ENCODE measurements at places on chromosomes 16 and 17.
A peak's percentile ranks its signal among the peaks of the same experiment; 100 is the strongest.

DNA sequence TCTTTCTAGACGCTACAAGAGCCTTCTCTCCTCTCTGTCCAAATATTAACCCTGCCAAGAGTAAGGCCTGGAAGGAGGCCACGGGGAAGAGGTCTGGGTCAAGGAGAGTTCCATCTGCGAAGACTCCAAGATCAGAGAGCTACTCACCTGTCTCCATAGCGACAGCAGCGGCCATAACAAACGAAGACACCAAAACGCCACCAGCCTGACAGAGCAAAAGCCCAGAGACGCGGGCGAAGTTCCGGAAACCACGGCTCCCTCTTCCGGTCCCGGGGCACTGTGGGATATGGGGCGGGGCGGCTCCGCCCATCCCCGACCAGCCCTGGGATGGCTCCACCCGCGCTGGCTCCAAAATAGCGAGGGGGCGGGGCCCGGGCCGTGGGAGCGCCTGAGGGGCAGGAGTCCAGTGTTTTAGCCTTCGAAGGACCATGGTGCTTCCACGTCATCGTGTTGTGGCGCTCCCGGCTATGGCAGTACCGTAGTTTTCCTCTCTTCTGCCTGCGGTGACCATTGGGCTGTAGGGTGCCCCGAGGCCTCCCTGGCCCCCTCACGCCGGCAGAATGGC is at the start of the genes C17orf100 and MED31:
TSS of gene C17orf100 (plus strand) at position 409 of the 565 bp plus-strand sequence. CDS start at position 561, 152 bp downstream.
TSS of gene MED31 (minus strand) at position 252 of the 565 bp plus-strand sequence. CDS start at position 175, 77 bp downstream.
- peak; percentile 91 for DNase-seq

DNA sequence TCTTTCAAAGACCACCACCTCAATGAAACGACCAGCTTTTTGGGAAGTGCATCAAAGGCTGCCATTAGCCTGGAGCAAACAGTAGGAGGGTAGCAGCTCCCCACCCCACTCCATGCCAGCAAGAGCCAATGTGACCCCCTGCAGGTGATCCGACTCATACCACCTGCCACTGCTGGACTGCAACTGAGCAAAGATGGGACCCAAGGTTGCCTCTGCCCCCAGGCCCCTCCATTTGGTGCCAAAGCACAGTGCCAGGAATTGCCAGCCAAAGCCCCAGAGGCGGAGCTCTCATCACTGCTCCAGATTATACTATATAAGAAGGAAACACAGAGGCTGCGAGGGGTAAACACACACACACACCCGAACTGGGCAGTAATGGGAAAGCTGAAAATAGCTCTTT is 8.3 kb downstream of the PITPNM3 start:
- no peak for DNase-seq

DNA sequence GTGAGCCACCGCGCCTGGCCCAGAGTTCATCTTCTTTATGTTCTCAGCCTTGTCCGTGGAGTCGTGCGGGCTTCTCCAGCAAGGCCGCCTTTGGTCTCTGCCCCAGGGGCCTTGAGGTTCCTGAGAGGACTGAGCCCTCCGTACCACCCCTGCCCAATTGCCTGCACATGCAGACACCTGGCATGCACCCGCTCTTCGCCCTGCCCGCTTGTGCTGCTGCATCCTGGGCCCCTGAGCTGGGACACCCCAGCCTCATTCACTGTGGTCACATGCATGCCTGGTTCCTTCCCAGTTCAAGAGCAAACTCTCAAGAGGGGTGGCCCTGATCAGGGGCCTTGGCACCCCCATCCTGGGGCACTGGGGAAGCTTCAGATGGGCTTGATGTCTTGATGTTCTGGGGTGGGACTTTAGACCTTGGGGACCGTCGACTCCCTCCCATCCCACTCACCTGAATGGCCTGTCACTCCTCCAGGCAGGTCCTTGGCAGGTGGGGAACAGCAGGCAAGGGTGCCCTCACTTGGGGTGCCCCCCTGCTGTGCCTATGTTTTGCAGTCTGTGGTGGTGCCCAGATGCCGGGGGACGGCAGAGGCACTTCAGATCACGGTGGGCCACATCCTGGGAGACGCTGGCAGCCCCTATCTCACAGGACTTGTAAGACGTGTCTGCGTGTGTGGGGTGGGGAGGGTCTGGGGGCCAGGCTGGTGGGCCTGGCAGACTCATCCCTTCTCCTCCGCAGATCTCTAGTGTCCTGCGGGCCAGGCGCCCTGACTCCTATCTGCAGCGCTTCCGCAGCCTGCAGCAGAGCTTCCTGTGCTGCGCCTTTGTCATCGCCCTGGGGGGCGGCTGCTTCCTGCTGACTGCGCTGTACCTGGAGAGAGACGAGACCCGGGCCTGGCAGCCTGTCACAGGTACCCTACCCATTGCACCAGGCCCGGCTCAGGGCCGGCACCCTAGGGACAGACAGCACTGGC is 12.7 kb upstream of the SPNS2 start:
- DNase-seq: no peak

DNA sequence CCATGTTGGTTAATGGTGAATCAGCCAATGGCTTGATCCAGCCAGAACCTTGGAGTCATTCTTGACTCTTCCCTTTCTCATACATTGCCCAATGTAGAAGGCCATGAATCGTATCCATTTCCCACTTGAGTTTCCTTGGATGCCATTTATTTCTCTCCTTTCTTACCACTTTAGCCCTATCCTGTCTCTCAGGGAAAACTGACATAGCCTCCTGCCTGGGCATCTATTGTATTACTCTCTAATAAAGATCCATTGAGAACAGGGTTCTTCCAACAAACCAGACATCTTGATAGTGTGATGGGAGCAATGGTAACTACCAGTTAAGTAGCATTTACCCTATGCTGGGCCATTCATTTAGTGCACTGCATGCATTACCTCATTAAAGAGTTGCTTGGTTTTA is 104.2 kb upstream of the CDH11 start:
- DNase-seq: no peak

DNA sequence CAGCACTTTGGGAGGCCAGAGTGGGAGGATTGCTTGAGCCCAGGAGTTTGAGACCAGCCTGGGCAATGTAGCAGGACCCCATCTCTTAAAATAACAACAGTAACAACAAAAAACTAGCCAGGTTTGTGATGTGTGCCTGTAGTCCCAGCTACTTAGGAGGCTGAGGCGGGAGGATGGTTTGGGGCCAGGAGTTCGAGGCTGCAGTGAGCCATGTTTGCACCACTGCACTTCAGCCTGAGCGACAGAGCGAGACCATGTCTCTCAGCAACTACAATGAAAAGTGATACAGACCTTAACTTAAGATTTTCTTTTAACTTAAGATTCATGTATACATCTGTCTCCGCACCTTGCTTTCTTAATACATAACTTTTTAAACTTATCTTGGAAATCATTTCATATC is 17.2 kb downstream of the NKD1 start:
- no peak for DNase-seq

DNA sequence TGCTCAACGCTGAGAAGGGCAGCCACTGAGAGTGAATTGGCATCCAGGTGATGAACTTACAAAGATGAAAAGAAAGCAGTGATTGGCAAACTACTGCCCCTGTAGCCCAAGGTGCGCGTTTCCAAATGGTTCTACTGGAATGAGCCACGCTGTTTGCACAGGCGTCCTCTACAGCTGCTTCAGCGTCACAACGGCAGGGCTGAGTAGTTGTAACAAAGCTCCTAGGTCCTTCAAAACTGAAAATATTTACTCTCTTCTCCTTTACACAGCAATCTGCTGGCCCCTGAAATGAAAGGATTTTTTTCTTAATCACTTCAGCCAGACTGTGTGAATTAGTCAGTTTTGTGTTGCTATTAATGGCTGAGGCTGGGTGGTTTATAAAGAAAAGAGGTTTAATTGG is 107.2 kb upstream of the FOXF1 start:
- no peak for DNase-seq

DNA sequence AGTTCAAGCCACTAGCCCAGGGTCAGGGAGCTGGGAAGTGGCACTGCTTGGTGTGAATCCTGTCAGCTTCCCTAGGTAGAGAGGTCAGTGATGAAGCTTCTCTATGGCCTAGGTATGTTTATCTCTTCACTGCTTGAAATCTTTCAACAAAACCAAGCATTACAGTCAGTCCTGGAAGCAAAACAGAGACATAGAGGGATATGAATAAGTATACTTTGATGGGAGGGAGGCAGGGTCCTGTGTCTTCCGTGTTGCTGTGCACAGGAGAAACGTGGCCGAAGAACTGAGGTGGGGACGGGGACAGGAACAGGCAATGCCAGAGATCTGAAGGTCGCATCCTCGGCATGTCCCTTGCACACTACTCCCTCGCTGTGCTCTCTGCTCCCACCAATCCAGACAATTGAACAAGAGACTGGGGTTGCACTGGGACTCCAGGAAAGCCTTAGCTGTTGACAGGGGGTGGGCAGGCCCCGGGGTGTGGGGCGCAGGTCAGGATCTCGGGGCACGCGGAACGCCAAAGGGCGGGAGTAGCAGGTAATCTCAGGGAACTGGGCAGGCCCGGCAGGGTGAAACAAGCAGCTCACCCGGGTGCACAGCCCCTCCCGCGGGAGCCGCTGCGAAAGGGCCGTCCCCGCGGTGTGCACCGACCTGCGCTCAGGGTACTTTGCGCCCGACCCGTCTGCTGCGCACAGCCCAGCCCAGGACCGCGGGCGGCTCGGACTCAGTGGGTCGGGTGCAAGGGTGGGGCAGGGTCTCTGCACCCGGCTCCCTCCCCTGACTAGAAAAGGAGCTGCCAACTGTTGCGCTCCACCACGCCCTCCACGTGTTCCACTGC is at the start of gene MT1H:
TSS of gene MT1H (plus strand) at position 810 of the 835 bp plus-strand sequence. CDS start 71 bp downstream, outside the sequence.
- no peak for DNase-seq

- no peak for DNase-seq
Measured at GRCh38 chr16:66050991-66051390, 315.5 kb upstream of the CDH5 start.

DNA sequence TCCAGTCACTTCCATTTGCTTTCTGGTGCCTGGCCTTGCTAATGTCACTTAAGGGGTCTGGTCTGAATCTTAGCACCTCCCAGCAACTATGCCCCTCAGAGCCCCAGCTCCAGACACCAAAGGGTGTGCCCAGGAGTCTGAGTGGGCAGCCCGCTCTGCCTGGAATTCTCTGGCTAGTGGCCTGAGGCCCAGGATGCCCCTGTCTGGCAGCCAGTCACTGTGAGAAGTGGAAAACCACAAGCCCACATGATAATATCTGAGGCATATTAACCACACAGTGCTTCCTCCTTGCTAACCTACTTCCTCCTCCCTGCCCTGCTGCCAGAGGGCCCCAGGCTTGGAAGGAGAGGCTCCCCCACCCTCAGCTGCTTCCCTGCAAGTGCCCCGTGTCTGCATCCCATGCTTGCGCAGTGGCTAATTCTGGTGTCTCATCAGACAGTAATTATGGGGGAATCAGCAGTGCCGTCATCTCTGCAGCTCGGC is 14.0 kb downstream of the SRCIN1 start:
- peak; percentile 8 for DNase-seq

DNA sequence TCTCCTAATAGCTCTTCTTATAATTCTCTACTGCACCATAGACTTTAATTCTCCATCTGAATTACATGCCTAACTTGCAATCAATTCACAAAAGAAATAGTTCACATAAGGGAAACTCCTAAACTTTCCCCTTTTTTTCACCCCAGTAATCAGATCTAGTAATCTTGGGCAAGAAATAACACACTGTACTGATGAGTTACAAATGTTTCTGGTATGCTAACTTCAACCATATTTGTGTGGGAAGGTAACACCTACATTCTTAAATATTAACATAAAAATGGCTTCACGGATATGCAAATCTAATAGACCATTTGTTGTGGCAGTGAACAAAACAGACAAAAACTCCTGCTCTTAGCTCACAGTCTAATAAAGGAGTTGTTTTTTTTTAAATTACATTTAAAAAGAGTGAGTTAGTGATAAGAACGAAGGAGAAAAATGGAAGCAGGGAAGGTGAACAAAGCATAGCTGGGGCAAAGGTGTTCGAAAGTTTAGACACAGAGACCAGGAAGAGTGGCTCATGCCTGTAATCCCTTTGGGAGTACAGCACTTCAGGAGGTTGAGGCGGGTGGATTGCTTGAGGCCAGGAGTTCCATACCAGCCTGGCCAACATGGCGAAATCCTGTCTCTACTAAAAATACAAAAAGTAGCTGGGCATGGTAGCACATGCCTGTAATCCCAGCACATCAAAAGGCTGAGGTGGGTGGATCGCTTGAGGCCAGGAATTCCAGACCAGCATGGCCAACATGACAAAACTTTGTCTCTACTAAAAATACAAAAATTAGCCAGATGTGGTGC is 34.8 kb downstream of the CMTM3 start:
- DNase-seq: no peak

DNA sequence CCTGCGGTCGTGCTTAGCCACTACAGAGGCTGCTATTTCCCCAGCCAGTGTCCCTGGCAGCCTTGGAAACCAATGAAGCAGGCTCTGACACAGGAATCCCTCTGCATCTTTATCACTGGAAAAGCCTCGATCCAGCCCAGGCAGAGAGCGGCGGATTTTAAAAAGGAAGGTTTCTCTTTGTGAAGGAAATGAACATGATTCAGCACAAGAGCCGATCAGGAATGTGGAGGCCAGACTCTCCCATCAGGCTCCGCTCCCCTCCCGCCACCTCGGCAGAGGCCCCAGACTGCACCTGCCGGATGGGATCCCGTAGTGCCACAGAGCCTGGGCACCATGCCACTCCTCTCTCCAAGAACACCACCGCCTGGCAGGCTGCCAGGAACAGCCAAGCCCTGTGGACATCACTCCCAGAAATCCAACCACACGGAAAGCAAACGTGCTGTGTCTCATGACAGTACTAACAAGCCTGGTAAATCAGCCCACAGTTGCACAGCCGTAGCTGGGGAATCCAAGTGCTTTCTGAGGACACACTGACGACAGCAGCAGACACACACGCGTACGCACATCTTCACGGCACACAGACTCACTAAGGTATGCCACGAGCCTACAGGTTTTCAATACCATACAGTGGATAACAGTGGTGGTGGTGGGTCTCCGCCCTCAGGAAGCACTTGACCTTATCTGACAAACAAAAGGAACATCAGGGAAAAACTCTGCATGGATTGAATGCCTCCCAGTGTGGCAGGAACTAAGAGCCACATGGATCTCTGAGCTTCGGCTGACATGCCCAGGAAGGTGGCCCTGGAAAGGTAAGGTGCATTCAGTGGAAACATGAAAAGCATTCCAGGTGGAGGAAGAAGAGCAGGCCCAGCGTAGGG is 5.4 kb downstream of the LRRC75A start:
- peak; percentile 40 for DNase-seq

- no peak for DNase-seq
Measured at GRCh38 chr16:57725151-57725550, 10.4 kb upstream of the KATNB1 start.

DNA sequence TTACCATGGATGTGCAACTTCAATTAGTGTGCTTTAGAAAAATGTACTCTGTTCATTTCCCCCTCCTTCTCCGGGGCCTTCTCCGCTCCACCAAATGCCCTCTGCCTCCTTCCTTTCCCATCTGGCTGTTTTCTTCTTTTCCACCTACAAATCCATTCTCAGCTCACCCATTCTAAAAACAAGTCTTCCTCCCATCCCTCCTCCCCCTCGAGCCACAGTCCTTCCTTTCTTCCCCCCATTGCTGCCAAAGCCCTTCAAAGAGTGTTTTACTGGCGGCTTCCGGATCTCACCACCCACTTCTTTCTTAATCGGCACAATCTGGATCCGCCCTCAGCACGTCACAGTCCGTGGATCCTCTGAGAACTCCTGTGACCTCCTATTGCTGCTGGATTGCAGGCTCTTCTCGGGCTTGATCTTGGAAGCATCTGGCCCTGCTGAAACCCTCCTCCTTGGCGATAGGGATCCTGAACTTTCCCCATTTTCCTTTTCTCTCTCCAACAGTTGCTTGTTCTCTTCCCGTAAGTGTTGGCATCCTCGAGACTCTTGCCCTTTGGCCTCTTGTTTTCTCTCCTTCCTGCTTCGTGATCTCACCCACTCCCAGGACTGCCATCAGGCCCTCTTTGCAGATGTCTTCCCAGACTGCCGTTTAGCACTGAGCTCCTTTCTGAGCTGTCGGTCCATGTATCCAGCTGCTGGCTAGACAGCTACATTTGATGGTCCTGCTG is 36.0 kb upstream of the FBXO47 start:
- peak; percentile 51 for DNase-seq

- DNase-seq: no peak
Measured at GRCh38 chr16:24677388-24677787, 52.1 kb upstream of the TNRC6A start.

Measured in brain microvascular endothelial cell (primary cell).